ENCODE measurements at places on chromosomes 13 and 19.

GRCh38 chr13:52925251-52925650 is 76.8 kb upstream of the PCDH8 start:
- DNase-seq, result no peak

DNA sequence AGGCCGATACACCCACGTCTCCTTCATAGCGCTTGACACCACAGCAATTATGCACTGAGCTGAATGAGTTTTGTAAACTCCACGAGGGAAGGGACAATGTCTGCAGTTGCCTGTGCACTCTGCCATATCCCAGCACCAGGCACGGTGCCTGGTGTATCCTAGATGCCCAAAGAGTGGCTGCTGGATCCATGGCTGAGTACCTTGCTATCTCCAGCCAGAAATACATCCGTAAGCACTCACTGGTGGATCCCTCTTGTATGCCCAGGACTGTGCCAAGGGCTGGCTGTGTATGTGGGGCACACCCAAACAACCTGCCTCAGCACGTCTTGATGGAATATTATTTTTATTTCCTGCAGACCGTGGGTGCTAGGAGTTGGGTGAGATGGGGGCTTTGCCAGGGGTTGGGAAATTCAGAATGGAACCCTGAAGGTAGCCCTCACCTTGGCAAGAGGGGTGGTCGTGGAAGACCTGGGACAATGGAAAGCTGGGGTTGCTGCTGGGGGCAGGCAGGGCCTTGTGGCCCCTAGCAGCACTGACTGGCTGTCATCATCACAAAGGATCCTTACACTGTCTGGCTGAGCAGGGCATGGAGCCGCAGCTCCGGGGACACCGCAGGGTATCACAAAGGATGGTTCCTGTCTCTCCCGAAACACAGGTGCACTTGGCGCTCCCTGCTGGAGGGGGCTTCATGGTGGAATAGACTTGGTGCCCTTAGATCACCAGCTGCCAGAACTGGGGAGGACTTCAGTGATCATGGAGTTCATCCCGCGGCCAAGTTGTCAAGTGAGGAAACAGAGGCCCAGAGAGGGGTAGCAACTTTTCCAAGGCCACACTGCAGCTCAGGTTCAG is 131.3 kb downstream of the URI1 start:
- DNase-seq, result no peak

DNA sequence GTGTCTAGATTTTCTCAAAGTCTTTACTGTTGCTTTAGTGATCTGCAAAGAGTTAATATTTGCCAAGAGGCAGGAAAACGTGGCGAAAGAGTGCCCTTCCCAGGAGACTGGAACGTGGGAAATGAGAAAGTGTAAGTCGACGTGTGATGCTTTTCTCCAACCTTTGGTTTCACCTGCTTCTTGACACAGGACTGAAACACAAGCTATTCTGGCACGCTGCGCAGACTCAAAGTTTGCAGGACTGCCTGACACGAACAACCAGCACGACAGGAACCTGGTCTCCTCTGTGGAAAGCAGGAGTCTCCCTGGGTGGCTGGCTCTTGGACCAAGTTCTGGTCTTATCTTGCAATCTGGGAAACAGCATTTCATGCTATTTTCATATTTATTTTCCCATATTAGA is 28.6 kb downstream of the RFXAP start:
- no peak for DNase-seq

DNA sequence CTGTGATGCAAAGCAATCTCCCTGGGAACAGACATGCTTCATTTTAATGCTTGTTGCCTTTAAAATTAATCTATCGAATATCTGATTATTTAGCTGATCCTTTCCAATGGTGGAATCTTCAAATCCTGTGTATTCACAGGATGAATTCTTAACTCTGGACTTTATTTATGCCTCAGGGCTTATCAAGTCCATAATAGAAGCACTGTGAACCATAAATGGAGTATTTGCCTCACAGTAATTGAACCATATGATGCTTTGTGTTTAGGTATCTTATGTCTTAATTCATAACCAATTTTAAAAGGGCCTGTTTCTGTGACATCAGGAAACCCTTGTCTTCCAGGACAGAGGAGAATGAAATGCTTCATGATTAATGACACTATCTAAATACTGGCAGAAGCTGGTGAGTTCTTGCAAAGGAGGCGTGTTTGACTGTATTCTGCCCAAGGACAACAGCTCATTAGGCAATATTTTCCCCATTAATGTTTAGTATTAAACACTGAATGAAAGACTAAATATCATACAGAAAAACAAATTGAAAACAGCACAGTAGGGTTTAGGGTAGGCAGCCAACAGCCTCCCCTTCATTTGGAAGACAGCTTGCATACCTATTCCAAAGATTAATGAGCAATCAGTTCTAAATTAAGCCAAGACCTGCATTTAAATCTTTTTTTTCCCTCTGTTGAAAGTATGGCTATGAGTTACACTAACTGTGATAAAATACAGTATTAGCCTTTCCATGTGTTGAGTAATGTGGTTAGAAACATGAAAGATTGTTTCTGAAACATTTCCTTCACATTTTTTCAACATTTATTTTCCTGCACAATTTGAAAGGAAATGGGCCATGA is 709.4 kb downstream of the PCDH9 start:
- no peak for DNase-seq

GRCh38 chr19:45518469-45518826 is 11.2 kb downstream of the VASP start:
- DNase-seq, result no peak

GRCh38 chr13:114313061-114313860 is 1.0 kb upstream of the CHAMP1 start:
- no peak for DNase-seq

GRCh38 chr13:93771782-93772181 is 545.2 kb downstream of the GPC6 start:
- DNase-seq, result no peak

GRCh38 chr19:1113030-1113985 is 9.5 kb downstream of the GPX4 start:
- peak; percentile 73 for DNase-seq

DNA sequence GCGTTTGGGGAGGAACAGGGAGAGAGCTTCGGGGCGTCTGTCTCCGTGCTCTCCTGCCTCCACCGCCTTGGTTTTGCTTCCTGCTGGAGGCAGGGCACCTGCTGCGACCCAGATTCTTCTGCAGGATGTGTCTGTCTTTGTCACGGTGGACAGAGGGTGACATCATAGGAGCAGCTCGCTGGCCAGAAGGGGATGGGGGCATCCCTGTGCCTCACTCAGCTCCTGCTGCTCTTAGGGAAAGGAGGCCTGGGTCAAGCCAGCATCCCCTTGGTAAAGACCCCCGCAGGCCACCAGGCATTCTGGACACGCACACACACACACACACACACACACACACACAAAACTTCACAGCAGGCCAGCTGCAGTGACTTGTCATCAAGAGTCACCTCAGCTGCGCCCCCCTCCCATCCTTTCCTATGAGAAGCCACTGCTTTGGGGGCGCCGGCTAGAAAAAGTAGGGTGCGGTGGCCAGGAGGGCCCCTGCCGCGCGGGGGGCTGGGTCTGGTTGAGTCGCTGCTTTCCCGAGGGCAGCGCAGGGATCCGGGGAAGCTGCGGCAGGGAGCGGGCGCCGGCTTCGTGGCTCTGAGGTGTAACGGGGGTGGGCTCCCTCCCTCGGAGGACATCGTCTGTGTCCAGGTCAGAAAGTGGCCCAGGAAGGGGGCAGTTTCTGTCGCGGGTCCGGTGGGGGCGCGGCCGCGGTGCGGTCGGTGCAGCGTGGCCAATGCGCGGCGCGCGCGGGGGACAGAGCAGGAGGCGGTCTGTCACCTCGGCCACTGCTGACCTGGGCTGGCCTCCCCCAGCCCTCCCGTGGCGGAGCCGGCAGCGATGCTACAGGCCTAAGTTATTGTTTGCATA is 15.8 kb upstream of the NPAS1 start:
- no peak for DNase-seq

- DNase-seq, result no peak
Measured at GRCh38 chr13:67971291-67971690, 741.2 kb upstream of the PCDH9 start.

- no peak for DNase-seq
Measured at GRCh38 chr13:36715841-36716240, 42.0 kb downstream of the SERTM1 start.

- DNase-seq, result peak; percentile 89
Measured at GRCh38 chr19:1266129-1266915, 2.8 kb upstream of the CIRBP start.

DNA sequence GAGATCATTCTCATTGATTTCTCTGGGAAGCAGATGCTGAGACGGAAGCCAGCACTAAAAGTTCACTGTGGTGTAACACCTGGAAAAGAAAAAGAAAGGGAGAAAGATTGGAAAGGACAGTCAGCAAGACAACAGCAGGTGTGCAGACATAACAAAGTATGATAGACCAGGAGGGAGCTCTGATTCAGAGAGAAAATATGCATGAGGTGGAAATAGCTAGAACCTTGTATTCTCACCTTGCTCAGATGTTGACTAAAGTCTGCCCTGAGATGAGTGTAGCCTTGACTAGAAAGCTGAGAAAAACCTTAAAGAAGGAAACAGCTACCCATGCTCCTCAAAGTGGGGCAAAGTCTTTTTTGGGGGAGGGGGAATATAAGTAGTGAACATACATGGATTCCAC is 1711.8 kb downstream of the EFNB2 start:
- DNase-seq, result no peak

GRCh38 chr19:48970923-48971395 is 5.8 kb downstream of the FTL start:
- DNase-seq, result peak; percentile 69

DNA sequence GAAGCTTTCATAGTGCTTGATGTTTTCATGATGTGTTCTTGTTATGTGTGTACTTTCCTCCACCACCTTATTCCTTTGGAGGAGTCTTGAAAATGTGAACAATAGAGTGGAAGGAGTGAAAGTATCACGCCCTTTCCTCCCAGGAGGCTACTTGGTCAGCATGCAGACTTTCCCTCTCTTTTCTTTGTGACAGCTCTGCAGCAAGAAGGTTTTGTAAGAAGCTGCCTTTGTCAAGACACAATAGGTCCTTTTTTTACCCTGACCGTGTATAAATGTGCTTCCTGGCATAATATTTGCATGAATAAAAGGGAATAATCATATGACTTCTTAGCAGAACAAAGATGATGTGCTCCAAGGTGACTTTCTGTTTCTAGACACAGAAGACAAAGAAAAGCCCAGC is 882.6 kb upstream of the SLITRK5 start:
- no peak for DNase-seq

- peak; percentile 75 for DNase-seq
Measured at GRCh38 chr19:6530386-6531162, at the start of gene TNFSF9. Gene TNFSF9 (plus strand): TSS chr19:6531026. CDS start chr19:6531037, 11 bp downstream.

DNA sequence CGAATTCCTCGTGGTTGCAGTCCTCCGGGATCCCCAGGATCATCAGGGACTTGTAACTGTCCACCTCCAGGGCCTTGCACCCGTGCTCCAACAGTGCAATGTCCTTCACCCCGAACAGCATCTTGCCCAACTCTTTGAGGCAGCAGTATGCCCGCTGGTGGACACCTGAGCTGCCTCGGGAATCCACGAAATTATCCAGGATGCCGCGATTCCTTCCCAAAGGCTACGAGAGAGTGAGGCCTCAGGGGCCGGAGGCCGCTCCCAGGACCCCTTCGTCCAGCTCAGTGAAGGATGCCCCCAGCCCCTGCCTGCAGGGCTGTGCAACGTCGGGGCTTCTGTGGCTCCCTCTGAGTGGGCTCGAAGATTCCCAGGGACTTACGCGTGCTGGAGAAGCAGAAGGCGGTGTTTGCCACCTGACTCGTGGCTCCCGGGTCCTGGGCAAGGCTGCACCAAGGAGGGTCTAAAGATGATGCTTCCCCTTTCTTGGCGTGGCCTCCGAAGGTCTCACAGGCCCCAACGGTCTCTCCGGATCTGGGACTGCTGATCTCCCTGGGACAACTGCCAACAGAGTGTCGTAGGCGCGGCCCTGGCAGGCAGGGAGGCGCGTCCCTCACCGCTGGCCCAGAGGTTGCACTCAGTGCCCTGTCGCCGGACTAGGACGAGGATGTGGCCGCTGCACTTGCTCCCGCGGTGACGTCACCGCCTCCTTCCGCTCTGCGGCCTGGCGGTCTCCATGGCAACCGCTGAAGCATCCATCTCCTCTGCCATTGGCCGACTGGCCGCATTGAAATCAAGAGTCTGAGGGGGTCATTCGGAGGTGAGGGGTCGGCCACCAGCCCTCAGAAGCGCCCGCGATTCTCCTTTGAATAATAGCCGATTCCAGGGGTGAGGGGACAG is at the start of gene PNMA8C:
Gene PNMA8C (minus strand): TSS at position 698 of the 897 bp plus-strand sequence. CDS start 577 bp downstream, at position 121.
- DNase-seq, result peak; percentile 43

- no peak for DNase-seq
Measured at GRCh38 chr13:99656844-99657381, 155.6 kb downstream of the TM9SF2 start.

- peak; percentile 59 for DNase-seq
Measured at GRCh38 chr13:31045286-31046081, 113.0 kb downstream of the TEX26 start.

GRCh38 chr13:51035978-51036377 is 75.1 kb downstream of the C13orf42 start:
- DNase-seq, result no peak

DNA sequence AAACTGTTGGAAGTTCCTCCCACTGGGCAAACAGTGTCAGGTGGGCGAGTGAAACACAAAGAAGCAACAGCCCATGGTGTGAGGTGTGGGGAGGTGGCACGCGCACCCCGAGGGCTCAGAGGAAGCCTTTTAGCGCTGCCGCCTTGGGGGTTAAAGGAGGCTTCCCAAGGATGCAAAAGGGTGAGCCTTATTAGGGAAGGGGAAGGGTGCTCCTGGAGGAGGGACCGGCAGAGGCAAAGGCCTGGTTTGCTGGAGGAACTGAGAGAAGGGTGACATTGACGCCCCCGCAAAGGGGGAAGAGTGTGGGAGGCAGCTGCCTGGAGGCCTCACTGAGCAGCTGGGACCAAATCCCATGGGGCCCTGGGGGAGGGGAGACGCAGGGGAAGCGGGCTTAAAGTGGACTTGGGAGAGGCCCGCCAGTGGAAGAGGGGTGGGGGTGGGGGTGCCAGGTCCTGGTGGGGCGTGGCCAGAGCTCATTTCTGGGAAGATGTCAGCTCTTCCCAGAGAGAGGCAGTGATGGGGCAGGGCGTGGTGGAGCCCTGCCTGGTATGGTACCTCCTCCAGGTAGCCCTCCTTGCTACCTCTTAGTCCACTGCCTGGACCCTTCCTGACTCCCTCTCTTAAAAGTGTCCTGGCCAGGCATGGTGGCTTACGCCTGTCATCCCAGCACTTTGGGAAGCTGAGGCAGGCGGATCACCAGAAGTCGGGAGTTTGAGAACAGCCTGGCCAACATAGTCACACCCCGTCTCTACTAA is 12.0 kb upstream of the FCHO1 start:
- DNase-seq, result peak; percentile 66

DNA sequence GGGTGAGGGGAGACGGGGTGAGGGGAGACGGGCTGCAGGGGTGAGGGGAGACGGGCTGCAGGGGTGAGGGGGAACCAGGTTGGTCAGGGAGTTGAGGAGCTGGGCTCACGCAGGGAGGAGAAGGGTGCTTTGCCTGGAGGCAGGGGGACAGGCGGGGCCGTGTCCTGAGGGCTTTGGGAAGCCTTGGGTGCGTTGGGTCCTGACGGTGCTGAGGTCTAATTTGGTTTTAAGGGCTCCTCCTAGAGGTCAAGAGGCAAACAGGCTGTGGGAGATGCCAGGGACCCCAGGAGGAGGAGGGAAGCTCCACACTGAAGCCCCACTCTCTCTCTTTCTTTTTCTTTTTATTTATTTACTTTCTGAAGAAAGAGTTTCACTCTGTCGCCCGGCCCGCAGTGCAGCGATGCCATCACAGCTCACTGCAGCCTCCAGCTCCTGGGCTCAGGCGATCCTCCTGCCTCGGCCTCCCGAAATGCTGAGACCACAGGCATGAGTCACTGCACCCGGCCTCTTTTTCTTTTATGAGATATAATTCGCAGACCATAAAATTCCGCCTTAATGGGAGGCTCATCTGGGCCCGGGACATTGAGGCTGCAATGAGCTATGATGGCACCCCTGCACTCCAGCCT is 9.3 kb upstream of the MISP start:
- DNase-seq, result no peak
